Stimulated activated CD4-positive, alpha-beta T cell treated with anti-CD3 and anti-CD28 coated beads, Interleukin-15, amount 100 ng/mL, for 48 hours (primary cell): ENCODE measurements at places on chromosomes 16 and 17.

- no peak for DNase-seq
Observed at GRCh38 chr17:16371742-16372141, 9.1 kb upstream of the UBB start.

DNA sequence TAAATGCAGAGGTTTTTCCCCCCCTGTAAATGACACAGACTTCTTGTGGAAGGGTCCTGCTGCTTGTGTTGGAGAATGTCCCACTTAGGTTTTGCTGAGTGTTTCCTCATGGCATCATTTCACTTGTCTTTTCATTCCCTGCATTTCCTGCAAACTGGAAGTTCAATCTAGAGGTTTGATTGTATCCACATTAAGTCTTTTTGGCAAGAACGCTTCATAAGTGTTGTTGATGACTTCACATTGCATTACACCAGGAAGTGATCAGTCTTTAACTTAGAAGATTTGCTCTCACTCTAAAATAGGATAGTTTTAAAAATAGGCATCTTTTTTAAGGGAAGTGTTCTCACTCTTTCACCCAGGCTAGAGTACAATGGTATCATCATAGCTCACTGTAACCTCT lies 67.2 kb downstream of the RPTOR start:
- DNase-seq, result no peak

DNA sequence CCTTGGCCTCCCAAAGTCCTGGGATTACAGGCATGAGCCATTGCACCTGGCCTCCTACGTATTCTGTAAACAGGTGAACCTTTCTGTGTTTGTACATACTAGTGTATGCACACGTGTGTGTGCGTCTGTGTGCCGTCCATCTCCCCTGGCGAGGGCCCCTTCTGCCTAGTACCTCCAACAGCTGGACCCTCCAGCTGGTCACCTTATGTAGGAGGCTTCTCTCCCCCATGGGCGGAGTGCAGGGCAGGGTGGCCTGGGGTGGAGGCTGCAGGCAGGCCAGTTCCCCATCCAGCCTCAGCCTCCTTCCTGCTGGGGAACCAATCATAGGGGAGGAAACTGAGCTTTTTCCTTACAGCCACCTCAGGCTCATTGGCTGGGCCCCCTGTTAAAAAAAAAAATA lies 24.4 kb upstream of the DOC2B start:
- no peak for DNase-seq

DNA sequence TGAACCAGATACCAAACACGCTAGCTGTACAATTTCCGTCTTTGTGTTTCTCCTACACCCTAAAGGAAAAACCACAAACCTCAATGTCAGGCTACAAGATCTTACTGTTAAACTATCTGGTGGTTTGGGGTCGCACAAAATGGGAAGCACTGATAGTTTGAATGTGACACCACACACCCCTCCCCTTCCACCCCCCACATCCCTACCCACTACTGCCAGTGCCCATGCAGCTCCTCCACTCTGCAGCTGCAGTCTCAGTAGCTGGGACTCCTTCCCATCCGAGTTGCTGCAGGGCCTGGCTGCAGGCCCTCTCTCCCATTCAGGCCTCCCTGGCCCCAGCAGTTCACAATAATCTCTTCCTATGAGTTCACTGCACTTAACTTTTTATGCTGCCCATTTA lies 18.4 kb downstream of the TRAP1 start:
- DNase-seq, result no peak

DNA sequence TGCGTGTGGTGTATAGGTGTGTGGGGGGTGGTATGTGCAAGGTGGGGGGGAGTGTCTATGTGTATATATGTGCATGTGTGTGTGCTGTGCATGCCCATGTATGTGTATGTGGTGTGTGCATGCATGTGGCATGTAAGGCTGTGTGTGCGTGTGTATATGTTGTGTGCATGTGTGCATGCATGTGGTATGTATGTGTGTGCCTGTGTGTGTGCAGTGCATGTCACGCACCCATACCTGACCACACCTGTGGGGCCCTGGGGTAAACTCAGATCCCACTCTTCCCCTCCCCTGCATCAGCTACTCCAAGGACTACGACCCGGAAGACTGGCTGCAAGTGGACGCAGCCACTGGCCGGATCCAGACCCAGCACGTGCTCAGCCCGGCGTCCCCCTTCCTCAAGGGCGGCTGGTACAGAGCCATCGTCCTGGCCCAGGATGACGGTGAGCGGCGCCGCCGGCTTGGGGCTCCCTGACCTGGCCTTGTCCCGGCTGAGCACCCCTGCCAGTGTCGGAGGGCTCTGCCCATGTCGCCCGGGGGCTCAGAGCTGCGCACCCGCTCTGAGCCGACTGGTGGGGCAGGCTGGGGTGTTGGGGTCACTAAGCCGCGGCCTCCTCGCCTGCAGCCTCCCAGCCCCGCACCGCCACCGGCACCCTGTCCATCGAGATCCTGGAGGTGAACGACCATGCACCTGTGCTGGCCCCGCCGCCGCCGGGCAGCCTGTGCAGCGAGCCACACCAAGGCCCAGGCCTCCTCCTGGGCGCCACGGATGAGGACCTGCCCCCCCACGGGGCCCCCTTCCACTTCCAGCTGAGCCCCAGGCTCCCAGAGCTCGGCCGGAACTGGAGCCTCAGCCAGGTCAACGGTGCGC lies 9.1 kb downstream of the SLC22A31 start:
- no peak for DNase-seq

GRCh38 chr17:67374329-67375053 lies 2.6 kb upstream of the PITPNC1 start:
- DNase-seq, result peak; percentile 76
